ENCODE measurements at places on chromosomes 16 and 17.

GRCh38 chr17:56291226-56291805 lies 138.0 kb downstream of the ANKFN1 start:
- DNase-seq = no peak

DNA sequence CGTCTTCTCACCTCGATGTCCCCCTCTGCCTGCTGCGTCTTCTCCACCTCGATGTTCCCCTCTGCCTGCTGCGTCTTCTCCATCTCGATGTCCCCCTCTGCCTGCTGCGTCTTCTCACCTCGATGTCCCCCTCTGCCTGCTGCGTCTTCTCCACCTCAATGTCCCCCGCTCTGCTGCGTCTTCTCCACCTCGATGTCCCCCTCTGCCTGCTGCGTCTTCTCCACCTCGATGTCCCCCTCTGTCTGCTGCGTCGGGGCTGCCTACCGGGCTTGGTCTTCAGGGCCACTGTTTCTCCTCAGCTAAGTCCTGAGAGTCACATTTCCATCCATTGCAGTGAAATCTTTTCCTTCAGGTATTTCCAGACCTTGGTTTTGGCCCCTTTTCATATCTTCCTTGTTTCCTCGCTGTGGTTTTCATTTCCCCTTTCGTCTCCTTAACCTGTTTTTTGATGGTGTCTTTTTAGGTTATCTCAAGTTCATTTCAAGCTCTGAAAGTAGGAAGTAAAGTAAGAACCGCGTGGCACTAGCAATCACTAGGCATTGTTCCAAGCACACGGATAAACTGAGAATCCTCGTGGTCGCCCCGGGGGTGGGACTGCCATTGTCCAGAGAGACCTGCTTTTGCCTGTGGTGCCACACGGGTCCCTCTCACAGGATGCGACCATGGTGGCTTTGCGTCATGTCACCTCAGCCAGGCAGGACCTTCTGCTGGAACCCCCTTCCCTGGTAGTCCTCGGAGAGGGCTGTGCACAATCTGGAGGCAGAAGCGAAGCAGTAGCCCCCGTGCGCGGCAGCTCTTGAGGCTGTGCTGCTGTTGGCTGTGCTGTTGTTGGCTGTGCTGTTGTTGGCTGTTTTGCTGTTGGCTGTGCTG lies 9.5 kb upstream of the ZNF750 start:
- DNase-seq = no peak

DNA sequence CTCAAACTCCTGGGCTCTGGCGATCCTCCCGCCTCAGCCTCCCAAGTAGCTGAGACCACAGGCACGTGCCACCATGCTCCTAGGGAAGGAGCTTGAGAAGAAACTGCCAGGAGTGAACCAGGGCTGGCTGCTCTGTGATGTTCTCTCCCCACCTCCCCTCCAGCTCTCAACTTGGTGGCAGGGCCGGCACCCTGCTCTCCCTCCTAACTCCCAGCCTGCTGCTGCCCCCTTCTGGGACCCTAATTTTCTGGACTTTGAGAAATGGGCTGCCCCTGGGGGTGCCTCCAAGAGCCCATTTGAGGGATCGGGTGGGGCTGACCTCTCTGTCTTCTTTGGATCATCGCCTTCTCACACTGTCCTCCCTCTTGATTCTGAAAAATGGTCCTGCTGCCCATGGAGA lies 14.9 kb upstream of the STAT3 start:
- DNase-seq = peak; percentile 74

- DNase-seq = no peak
These were observed 137.0 kb downstream of the AIPL1 start for GRCh38 chr17:6297960-6298359.

- no peak for DNase-seq
These were observed 11.4 kb downstream of the FSCN2 start for GRCh38 chr17:81539571-81539900.

- no peak for DNase-seq
These were observed 1.6 kb downstream of the PRSS41 start for GRCh38 chr16:2799859-2800226.

DNA sequence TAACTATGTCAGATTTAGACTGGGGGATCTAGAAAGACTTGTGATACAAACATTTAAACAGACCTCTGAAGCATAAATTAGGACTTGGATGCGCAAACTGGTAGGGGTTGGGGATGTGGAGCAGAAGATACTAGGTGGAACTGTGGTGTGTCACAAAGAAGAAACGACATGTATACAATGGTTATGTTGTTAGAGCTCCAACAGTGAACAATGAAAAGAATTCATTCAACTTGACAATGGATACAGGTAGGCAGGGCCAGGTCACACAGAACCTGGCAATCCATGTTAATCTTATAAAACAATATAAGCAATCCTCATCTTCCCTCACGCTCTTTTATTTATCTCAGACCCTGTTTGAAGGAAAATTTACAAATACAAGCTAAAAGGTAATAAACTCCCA lies 102.0 kb downstream of the CDC27 start:
- DNase-seq = no peak

DNA sequence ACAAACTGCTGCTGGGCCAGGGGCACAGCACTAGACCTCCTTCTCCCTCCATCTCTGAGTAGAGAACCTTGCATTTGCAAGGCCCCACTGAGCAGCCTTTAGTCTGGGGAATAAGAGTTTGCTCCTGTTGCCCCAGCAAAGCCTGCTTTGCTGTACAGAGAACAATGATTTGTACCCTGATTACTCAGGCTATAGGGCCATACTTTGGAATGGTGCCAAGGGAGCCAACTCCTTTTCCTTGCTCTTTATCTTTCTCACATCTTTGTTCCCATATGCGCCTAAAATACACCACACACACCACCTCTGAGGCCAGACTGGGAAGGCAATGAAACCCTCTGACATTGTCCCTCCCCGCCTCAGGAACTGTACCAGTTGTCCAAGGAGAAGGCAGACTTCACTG lies 21.2 kb downstream of the LIG3 start:
- no peak for DNase-seq

DNA sequence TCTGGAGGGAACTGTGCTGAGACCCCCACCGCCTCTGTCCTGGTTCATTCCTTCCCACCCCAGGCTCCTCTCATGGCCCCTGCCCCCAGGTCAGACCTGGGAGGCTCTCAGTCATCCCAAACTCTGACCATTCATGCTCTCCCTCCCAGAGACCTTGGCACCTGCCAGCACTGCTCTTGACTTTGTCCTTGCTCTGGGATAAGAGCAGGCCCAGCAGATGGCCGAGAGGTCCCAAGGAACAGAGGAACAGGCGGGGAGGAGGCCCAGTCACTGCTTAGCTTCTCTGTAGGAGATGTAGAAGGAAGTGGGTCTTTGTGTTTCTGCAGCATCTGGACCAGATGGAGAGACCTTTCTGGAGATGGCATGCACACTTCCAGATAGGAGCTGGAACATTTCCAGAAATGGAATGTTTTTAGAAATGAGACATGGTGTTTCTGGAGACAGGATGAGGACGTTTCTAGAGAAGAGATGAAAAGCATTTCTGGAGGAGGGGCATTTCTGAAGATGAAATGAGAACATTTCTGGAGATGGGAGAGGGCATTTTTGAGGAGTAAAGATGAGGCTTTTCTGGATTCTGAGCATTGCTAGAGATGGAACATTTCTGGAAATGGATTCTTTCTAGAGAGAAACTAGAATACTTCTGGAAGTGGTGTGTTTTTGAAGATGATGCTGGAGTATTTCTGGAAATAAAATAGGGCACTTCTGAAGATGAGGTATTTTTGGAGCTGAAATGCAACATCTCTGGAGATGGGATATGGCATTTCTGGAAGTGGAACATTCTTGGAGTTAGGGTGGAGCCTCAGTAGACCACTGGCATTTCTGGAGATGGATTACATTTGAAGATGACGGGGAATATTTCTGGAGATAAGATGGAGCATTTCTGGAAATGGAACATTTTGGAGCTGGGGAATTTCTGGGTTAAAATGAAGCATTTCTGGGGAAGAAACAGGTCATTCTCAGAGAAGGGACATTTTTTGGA lies 55.2 kb downstream of the RAI1 start:
- DNase-seq = no peak

GRCh38 chr17:9512323-9513168 lies 63.1 kb downstream of the STX8 start:
- no peak for DNase-seq

GRCh38 chr17:80265205-80266068 lies 4.8 kb downstream of the RNF213 start:
- DNase-seq = no peak

DNA sequence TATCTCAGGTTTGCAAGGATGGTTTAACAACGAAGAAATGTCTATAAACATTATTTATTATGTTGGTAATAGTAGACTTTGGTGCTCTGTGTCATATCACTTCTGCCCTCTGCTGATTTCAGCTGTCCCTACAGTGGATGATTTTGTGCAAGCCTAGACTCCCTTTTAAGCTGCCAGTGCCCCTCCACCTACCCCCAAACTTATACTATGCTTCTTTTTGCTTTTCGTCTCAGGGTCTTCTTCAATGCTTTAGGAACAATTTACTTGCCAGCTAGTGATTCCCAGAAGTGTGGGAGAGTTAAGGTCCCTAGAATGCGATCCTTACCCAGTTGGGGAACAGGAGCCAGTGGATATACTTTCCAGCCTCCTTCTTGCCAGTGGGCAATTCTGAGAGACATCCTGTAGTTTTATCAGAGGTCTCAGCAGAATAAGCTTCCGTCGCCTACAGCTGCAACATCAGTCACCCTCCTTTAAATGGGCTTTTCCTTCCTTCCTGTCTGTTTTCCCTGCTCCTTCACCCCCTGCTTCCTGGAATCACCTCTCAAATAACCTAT lies 4.1 kb downstream of the ICAM2 start:
- DNase-seq = no peak

- no peak for DNase-seq
These were observed 6.3 kb upstream of the GGA2 start for GRCh38 chr16:23516366-23517137.

DNA sequence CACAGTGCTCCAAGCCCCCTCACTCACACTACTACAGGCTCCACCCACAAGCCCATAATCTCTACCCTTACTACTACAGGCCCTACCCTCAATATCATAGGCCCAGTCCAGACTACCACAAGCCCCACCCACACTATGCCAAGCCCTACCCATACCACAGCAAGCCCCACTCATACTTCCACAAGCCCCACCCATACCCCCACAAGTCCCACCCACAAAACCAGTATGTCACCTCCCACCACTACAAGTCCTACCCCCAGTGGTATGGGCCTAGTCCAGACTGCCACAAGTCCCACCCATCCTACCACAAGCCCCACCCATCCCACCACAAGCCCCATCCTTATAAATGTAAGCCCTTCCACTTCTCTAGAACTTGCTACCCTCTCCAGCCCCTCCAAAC lies 13.8 kb downstream of the RIPOR1 start:
- peak; percentile 32 for DNase-seq

- no peak for DNase-seq
These were observed 608 bp upstream of the PGS1 start for GRCh38 chr17:78377858-78378224.

GRCh38 chr16:10880594-10881452 lies 3.8 kb downstream of the CIITA start:
- no peak for DNase-seq

DNA sequence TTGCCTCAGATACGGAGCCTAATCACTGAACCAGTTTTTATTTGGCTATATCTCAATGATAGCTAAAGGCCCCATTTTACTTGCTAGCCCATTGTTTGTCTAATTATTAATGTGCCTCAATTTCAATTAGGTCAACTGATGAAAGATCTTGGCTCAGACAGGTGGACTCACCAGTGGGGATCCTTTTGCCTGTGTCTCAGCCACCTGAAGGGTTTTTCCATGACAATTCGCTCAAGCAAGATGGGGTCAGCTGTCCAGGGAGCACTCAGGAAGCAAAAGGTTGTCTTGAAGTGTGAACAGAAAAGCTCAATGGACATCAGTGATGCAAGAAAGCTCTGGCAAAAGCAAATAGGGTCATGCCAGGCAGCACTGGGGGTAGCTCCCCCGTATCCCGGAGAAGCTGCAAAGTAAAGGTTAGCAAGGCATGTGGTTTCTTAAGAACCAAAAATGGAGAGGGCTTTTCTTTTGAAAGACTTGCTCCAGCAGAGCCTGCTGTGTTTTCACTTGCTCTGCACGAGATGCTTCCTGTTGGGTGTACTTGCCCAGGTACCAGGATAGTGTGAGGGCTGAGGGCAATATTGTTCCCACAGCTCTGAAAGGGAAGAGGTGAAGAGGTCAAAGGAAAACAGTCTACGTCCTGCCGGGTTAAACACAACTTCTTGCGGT lies 541.2 kb upstream of the CDH5 start:
- DNase-seq = no peak

- DNase-seq = no peak
These were observed 264.7 kb upstream of the TNRC6C start for GRCh38 chr17:77693776-77694175.

GRCh38 chr17:30104575-30105339 lies 11.9 kb upstream of the NSRP1 start:
- DNase-seq = peak; percentile 95

- no peak for DNase-seq
These were observed 17.2 kb downstream of the CORO7 start for GRCh38 chr16:4399001-4399730.

DNA sequence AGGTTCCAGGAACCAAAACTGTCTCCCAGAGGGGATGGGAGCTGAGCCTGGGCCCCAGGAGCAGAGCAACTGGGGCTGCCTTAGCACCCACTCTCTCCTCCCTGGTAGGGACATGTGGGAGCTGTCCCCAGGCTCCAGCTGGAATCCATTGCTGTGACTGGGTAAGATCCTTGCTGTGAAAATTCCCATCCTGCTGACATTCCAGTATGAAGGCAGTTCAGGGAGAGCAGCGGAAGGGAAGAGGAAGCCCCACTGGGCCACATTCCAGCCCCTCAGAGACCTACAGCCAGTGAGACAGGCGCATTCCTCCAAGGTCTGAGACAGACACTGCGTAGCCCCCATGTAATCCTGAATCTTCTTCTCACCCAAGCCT lies 24.2 kb downstream of the MYO18A start:
- DNase-seq = peak; percentile 85

- DNase-seq = no peak
These were observed 69.5 kb downstream of the AIPL1 start for GRCh38 chr17:6365200-6365943.

DNA sequence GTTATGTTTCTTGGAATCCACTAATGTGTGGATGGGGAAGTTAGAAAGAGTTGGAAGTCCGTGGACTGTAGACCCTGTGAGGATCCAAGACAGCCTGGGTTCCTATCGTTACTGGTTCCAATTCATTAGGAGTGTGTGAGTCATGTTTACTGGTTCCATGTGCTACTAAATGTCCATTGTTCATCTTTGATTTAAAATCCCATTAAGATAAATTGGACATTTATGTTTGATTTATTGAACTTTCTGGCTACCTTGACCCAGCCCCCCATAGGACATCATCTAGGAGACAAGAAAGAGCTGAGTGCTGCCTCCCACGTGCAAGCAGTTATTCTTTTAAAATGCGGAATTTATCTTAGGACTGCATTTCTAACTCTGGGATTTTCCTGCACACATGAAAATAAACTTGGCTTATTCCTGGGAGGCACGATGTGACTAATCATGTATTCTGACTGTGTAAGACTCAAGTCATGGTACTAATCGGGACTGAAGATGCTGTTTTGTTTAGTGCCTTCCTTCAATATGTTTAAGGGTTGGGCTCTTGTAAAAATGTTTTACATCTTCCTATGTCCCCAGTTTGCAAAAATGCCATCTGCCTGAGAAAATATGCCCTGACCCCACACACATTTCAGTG lies 53.4 kb downstream of the RGS9 start:
- no peak for DNase-seq

GRCh38 chr17:6233339-6233738 lies 163.2 kb downstream of the WSCD1 start:
- no peak for DNase-seq

All from GM23338 (cell line).